ENCODE measurements at places on chromosomes 5 and 9.

DNA sequence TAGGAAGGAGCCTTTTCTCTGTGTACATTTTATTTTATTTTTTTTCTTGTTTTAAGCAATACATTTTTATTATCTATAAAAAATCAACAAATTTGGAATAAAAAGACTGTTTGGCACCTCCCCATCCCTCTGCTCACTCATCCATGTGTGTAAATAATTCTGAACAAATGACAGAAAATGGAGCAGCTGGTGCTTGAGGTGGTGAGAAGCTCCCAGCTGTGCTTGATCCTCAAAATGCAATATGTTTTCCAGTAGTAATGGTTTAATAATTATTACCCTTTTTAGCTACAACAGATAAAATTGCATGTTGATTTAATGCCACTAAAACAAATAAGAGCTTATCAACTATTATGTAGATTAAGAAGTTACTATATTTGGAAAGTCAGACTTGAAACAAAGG is 132.5 kb downstream of the CDH18 start:
- no peak for DNase-seq

DNA sequence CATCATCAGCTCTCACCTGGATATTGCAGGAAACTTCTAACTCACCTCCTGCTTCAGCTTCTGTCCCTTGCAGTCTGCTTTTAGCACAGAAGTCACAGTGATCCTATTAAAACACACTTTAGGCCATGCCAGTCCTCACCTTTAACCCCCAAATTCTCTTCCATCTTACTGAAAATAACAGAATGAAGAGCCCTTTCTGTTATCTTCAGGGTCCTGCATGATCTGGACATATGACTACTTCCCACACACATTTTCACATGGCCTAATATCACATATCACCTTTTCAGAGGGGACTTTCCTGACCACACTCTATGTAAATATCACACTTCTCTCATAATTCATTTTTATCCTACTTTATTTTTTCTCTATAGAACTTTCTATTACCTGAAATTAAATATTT is 550.6 kb upstream of the CLINT1 start:
- DNase-seq, result no peak

DNA sequence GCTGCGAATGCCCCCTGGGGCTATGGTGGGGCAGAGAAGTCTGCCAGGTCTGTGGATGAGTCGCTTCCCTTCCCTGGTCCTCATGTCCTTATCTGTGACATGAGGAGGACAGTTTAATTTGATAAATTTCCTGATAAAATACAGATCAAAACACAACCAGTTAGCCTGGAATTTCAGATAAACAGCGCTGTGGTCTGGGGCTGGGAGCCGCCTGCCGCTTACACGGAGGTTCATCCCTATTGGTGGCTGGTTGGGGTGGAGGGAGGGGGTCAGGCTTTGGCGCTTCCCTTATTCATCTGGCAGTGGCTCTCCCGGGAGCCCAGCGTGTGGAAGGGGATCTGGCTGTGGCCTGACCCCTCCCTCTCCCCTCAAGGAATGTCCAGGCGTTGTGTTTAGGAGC is 17.9 kb downstream of the CRB2 start:
- DNase-seq, result no peak

DNA sequence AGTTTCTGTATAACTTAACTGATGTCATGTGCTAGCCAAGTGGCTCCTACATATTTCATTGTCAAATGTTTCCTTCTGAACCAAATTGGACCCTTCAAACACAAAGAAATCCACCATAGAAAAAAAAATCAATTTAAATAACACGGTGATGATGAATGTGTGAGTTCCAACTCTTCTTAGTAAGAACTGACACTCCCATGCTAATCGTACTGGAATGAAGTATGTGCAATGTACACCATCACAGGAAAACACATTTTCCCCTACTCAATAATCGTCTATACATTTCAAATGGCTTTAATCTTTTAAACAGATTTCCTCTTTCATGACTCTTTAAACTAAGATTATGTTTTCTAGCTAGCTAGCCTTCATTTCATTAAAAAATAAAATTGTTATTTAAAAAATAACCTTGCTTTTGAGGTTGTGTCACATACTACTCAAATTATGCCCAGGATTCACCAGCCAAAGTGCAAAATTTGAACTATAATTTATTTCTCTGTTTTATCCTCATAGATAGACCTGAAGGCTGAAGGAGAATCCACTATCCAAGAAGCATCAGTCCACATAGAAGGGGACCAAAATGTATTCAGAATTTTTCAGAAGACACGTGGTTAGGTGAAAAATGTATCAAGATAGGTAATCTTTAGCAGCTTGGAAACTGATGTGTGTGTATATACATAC is 131.0 kb upstream of the ITGA1 start:
- no peak for DNase-seq

- DNase-seq, result no peak
Measured at GRCh38 chr9:86500667-86501435, 146.6 kb upstream of the TUT7 start.

DNA sequence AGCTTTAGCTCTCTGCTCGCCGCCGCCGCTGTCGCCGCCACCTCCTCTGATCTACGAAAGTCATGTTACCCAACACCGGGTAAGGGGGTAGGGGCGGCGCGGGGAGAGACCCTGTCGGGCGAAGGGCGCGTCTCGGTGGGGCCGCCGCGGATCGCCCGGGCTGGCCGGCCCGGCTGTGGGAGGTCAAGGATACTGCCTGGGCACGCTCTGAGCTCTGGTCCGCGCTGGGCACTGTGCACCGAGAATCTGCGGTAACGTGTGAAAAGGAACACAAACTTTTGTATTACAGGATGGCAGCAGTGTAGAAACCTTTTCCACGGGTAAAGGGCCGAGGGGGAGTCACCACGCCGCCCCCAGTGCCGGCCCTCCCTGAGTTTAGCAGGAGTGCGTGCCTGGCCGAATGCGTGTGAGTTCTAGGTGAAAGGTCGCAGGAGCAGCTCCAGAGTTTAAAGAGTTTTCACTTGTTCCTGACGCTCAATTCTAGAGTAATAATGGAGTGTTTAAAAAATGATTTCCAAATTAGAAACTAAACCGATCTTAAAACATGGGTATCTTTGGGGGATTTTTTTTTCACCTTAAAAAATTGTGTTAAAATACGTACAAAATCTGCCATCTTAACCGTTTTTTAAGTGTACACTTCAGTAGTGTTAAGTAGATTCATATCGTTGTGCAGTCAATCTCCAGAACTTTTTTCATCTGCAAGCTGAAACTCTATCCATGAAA is at the start of gene HSDL2:
Gene HSDL2, plus strand, starts transcription at position 7 of the 723 bp plus-strand sequence. Its CDS starts 56 bp downstream, at position 63.
- no peak for DNase-seq

DNA sequence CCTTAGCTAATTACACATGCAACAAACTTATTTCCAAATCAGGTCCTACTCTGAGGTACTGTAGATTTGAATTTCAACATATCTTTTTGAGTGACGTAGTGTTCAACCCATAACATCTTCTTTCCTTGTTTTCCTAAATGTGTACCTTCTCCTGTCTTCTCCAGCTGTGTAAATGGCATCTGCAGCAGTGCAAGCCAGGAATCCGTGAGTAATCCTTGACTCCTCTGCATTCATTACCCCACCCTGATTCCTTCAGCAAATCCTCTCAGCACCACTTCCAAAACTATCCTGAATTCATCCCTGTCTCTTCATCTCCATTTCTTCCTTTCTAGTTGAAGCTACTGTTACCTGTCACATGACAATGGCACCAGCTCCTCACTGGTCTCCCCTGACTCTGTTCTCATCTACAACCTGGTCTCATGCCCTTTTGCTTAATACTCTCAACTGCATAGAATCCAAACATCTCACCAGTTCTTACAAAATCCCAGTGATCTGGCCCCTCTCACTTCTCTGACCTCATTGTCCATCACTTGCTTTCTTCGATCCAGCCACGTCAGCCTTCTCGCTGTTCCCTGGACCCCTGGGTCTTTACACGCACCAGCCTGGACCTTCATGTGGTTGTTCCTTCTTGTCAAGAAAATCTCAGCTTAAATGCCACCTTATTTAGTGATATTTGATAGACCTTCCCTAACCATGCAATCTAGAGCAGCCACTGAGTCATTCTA is 14.6 kb upstream of the TRAF1 start:
- no peak for DNase-seq

- DNase-seq, result no peak
Measured at GRCh38 chr5:100950985-100951384, 47.9 kb upstream of the ST8SIA4 start.

- no peak for DNase-seq
Measured at GRCh38 chr9:129567842-129568559, 52.9 kb downstream of the C9orf50 start.

- no peak for DNase-seq
Measured at GRCh38 chr5:4941957-4942830, 197.9 kb upstream of the ADAMTS16 start.

- no peak for DNase-seq
Measured at GRCh38 chr5:85952680-85953079, 665.1 kb upstream of the COX7C start.

DNA sequence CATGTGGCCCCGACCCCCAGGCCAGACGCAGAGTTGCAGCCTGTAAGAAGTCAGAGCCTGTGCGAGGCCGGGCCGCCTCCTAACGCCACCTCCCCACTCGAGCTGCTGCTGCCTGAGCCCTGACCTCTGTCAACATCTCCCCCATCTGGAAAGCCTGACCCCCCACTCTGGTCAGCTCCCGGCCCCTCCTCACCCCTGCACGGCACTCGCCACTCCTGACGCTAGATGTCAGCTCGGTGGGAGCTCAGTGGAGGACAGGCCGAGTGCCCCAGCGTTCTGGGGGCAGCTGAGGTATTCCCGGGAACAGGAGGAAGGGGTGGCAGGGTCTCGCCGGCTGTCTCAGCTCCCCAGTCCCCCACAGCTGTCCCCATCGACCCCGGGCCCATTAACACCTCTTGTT is 19.9 kb downstream of the LHX3 start:
- no peak for DNase-seq

DNA sequence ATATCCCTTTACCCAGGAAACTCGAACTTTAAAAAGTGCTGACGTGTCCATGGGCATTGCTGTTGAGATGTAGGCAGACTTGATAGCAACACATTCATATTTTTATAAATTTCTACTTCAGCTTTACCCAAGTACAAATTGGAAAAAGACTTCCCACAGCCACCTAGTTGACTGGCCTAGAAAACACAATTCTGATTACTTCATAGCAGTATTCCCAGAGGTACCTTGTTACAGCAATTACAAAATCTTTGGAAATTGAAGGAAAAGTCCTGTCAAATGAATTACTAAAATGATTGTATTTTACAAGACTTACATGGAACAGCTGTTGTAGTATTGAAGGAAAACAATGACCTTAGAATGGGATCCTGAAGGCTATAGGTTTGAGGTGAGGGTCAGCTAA is 130.7 kb upstream of the NREP start:
- no peak for DNase-seq

GRCh38 chr9:116151966-116152381 is 1.6 kb upstream of the PAPPA start:
- DNase-seq, result no peak
